ENCODE measurements at places on chromosomes 5 and 9.

- no peak for DNase-seq
Observed at GRCh38 chr5:143374496-143375217, 28.8 kb downstream of the NR3C1 start.

DNA sequence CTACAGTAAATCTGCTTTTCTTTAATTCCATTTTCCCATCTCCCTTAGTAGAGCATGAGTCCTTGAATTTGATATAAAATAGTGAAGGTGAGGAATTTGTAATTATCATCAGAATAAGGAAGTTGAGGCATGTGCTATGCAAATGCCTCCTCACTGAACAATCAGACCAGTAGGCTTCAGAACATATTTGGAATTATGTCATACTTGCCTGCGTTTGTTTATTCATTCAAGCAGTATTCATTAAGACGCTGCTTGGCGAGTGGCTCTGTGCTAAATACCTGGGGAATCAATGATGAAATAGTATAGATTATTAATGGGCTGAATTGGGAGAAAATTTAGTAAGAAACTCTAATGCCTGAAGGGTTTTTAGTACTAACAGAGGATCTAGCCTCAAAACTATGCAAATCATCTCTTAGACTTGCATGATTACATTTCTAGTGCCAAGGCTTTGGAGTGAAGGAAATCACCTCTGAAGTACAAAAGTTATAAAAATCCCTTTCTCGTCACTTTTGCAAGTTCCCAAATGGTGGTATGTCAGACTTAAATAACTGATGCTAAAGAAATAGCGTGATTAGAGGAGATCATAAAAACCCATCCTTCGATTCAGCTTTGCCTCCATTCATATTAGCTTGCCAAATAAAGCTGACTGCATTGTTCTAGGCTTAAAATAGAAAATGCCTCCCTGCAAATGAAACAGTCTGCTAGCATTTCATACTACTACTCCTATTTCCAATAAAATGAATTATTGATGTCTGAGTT, 141.7 kb downstream of the PCSK5 start:
- no peak for DNase-seq

GRCh38 chr9:116494815-116495634, 192.1 kb upstream of the TRIM32 start:
- no peak for DNase-seq

- DNase-seq: no peak
Observed at GRCh38 chr5:140035881-140036280, 7.2 kb downstream of the NRG2 start.

DNA sequence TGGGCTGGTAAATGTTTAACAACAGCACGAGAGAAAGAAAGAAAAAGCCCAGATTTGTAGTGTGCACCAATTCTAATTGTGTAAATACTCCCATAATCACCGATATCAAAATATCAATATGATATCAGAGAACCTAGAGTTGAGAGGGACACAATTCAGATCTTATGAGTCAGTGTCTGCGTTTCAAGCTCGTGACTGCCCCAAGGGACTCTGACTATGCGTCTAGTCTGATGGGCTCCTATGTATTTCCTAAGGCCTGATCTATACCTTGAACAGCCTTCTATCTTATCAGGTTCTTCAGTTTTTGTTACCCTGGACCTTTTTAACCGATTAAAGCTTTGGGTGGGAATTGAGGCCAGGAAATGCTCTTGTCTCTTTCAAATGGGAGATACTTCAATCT, 243.0 kb upstream of the SLC24A2 start:
- DNase-seq: no peak

GRCh38 chr9:132637351-132637750, 32.4 kb downstream of the DDX31 start:
- DNase-seq: no peak

GRCh38 chr9:93141771-93142483, 7.9 kb upstream of the NINJ1 start:
- DNase-seq: no peak

GRCh38 chr5:161219816-161220215, 326.7 kb downstream of the GABRB2 start:
- DNase-seq: no peak

GRCh38 chr5:90134892-90135291, 274.7 kb downstream of the CETN3 start:
- DNase-seq: peak; percentile 89

- DNase-seq: no peak
Observed at GRCh38 chr9:976943-977837, 735 bp downstream of the DMRT3 start.

DNA sequence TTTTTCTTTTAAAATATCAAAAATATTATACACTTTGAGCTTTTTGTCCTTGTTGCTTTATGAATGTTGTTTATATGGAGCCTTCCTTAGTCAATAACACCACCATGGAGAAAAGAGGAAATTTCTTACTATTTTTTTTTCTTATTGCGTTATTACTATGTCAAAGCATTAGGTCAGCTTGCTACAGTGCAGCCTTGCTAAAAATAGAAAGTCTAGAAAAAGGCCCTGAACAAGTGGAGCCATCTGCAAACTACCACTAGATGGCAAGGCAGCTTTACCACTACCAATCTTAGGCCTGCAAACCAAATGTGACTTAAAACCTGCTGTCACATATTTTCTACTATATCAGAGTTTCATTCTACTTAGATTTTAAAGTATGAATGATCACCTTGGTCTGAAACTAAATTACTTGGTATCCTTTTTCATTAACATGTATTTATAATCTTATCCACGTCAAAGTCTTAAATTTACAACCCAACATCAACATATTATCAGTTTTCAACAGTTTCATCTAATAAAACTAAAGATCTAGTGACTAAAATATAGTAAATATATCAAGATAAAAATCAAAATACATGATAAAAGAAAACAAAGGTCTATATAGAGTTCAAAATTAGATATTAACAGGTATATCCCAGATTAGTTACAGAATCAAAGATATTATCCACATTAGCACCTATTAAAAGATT, 113.1 kb upstream of the ACOT12 start:
- DNase-seq: peak; percentile 75

GRCh38 chr9:5510989-5511388, 658 bp downstream of the PDCD1LG2 start:
- no peak for DNase-seq

DNA sequence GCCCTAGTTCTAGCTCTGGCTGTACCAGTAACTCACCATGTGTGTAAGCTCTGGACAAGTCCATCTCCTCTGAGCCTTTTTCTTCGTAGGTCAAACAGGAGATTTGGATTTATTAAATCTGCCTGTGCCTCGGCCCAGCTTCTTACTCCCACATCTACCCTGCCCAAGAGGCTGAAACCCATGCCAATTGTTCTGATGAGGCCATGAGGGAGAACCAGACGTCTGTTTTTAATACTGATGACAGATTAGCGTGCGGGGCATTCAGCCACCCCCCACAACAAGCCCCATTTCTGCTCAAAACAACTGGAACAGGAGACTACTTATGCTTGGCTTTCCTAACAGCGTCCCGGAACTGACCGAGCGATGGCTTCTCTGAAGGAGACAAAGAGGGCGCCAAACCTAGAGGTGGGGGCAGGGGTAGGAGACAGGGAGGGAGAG, 81.2 kb upstream of the TRIM32 start:
- DNase-seq: peak; percentile 75

DNA sequence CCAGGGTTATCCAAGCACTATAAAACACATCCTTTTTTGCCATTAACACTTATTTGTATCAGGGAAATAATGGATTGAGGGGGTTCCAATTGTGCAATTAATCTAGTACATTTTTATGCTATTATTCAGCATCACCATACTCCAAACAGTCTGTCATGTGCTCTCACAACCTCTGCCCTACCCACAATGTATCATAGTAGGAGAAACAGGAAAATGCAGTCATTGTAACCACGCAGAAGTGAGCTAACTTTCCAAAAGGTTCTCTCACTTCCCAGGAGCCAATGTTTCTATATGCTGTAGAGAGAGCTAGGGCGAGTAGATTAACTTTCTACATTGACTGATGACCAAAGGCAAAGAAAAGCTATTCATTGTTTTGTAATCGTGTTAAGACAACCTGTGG, 29.8 kb downstream of the DAB2 start:
- no peak for DNase-seq

GRCh38 chr5:80760680-80761079, 105.9 kb upstream of the DHFR start:
- no peak for DNase-seq

- no peak for DNase-seq
Observed at GRCh38 chr5:105616599-105616998, 2054.0 kb upstream of the NUDT12 start.

DNA sequence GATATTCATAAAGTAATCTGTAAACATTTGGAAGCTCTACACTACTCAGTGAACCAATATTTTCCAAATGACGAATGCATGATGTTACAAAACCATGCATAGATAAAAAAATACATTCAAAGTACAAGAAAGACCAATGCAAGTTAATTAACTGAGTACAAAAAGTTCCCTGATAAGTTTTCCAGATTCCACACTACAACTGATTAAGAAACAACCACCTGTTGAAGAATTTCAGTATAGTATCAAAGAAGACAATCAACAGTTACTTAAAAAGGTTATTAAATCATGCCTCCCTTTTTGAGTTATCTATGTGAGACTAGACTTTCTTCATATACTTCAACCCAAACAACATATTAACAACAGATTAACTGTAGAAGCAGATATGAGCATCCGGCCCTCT, 192.4 kb downstream of the ARL15 start:
- no peak for DNase-seq

GRCh38 chr5:105905392-105905791, 1765.3 kb downstream of the EFNA5 start:
- DNase-seq: no peak

GRCh38 chr5:135871268-135871915, 24.2 kb downstream of the IL9 start:
- DNase-seq: no peak

GRCh38 chr5:75239681-75240080, 3.0 kb upstream of the ANKRD31 start:
- no peak for DNase-seq

GRCh38 chr5:73093943-73094342, 26.4 kb upstream of the TMEM171 start:
- no peak for DNase-seq

GRCh38 chr5:95863383-95863757, 40.8 kb upstream of the GLRX start:
- peak; percentile 80 for DNase-seq

DNA sequence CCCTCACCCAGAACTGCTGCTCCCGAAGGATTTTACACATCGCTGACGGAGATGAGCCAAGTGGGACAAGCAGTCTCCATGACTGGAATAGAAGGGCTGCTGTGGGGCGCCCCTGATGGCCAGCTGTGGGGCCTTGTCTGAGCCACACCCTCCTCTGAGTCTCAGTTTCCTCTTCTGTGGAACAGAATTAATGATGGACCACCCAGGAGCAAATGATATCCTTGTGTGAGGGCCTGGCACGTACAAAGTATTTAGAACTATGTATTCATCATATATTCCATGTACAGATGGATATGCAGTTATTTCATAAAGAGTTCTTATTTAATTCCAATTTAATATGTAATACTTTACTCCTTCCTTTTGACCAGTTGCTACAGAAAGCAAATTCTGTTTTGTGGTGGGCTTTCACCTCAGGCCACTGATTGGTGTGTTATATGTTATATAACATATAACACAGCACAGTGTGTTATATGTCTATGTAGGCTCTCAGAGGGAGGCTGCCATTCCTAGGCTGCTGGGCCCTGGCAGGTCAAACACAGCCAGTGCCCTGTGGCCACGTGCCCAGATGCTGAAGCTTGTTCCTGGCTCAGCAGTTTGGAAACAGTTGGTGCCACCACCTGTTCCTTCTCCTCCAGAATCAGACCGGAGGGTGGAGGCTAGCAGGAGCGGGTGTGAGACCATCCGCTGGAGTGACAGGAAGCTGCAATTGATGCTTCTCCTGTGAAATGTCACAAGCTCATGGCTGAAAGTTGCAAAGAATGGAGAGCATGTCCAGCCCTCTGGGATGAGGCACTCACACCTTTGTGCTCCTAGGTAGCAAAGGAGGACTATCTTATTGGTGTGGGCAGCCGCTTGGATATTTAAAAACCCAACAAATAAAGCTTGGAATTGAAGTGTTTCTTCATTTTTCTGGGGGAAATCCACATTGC, 4.4 kb upstream of the FGD3 start:
- no peak for DNase-seq

- no peak for DNase-seq
Observed at GRCh38 chr5:108141676-108142075, 240.2 kb downstream of the FBXL17 start.

GRCh38 chr5:132466433-132467286, 23.9 kb downstream of the IRF1 start:
- no peak for DNase-seq

- DNase-seq: no peak
Observed at GRCh38 chr5:164671640-164672039, 1166.2 kb downstream of the MAT2B start.

GRCh38 chr5:93279296-93279963, 301.6 kb downstream of the NR2F1-AS1 start:
- DNase-seq: no peak

- no peak for DNase-seq
Observed at GRCh38 chr9:89743573-89744254, 138.9 kb downstream of the GADD45G start.

DNA sequence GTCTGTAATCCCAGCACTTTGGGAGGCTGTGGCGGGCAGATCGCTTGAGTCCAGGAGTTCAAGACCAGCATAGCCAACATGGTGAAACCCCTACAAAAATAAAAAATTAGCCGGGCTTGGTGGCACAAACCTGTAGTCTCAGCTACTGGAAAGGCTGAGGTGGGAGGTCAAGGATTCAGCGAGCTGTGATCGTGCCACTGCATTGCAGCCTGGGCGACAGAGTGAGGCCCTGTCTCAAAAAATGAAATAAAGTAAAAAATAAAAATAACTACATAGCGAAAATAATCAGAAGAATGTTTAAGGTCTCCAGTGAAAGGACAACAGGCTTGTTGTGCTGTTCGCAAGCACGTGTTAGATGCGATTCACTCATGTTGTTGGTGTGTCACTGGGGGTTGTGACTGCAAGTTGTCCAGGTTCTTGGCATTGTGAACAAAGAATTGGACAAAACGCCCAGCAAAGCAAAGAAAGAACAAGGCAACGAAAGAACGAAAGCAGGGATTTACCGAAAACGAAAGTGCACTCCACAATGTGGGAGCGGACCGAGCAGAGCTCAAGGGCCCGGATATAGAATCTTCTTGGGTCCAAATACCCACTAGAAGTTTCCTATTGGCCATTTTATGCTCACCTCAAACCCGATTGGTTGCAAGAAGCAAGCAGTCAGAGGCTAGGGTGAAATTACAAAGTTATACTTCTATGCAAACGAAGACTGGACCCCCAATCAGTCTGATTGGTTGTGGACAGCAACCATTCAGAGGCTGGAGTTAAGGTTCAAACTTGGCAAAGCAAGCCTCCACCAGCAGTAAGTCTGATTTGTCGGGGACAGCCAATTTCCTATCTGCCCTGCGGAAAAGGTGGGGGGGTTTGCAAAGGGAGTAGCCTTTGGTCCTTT, 844 bp upstream of the MCCC2 start:
- DNase-seq: no peak

- no peak for DNase-seq
Observed at GRCh38 chr5:115522832-115523403, 21.7 kb downstream of the FEM1C start.

DNA sequence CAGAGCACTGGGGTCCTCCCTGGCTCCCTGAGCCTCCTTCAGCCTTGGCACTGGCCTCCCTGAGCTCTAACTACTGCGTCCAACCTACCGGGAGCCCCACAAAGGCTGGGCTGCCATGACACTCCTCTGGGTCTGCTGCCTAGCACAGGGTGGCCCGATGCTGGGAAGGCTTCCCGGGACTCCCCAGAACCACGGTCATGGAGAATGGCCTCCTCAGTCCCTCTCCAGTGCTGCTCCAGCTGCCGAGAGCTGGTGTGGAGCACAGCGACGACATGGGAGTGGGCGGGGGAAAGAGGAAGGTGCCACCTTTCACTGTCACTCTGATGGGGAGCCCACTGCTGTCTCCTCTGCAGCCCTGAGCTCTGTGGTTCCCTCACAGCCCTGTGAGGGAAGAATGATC, 61.5 kb upstream of the RNF130 start:
- DNase-seq: peak; percentile 60

All from coronary artery (tissue), 2 donors.